ENCODE measurements at places on chromosomes 3 and 15. TPM values are rescaled to one million over a fixed set of nuclear protein-coding genes. Genes with fewer than 3 reads are reported as not detected.

GPR27 gene
- 0.93 TPM for total RNA-seq

CRABP1 gene
- 0.52 TPM for total RNA-seq

SERPINI2 gene
- total RNA-seq, result not detected

DNA sequence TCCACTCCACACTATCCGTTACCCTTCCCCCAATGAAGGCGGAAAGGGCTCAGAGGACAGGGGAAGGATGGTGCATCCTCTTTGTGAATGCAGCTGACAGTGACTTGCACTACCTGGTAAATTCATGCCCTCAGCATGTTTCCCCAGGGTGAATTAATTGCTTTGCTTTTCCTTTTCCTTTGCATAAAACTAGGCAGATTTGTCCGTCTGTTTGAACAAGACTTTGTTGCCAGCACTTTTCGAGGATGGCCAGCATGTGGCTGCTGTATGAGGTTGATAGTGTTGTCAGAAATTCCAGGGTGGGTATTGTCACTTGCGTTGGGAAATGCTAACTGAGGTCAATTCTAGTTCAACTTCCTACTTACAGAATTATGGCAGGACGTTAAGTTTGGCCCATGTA is 79.0 kb upstream of the RARB start:
- DNase-seq, result no peak
- no peak overlapping the region for H3K27ac ChIP-seq

GRCh38 chr3:109440353-109440752 is 103.0 kb upstream of the DPPA4 start:
- no peak overlapping the region for H3K4me3 ChIP-seq
- no peak for DNase-seq
- H3K27me3 ChIP-seq, result no peaks in the 10 kb centered on the region

DNA sequence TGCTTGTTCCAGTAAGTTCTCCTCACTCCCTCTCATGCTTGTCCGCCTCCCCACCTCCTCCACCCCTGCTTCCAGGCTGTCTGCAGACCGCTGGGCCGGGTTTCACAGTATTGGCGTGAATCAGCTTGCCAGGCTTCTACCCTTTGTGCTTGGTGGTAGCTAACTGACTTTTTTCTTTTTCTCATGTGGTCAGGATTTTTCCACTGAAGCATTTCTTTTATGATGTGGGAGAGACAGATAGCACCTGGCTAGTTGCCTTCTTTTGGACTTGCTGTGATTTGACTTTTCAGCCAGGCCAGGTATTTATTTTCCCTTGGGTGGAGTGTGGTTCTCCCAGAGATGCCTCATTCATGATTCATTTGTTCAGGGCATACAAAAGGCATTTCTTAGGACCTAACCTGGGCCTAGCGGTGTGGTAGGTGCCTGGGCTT is 60.6 kb downstream of the ST6GAL1 start:
- no peaks in the 10 kb centered on the region for H3K27me3 ChIP-seq
- H3K36me3 ChIP-seq, result peaks cover 33% of the 10 kb centered on the region
- peak overlapping the region; percentile 34 for H3K27ac ChIP-seq
- H3K4me1 ChIP-seq, result peaks cover 61% of the 10 kb centered on the region
- no peak overlapping the region for H3K4me3 ChIP-seq

DNA sequence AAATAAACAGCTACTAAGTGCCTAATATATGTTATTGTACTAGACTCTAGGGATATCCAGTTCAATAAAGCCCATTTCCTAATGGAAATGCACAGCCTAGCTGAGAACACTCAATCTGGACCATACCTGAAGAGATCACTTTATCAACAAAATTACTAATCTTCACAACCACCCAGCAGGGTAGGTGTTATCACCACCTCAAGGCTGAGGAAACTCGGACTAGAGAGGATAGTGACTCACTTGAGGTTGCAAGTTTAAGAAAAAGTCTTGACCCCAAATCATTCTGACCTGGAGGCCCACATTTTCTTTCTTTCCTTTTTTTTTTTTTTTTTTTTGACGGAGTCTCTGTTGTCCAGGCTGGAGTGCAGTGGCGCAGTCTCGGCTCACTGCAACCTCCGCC is 3.1 kb upstream of the FMN1 start:
- H3K27ac ChIP-seq, result no peak overlapping the region
- H3K27me3 ChIP-seq, result peaks cover 10% of the 10 kb centered on the region
- H3K4me1 ChIP-seq, result peaks cover 35% of the 10 kb centered on the region
- no peaks in the 10 kb centered on the region for H3K36me3 ChIP-seq
- DNase-seq, result no peak
